ENCODE measurements at places on chromosomes 1 and 21.

GRCh38 chr1:151134396-151134795, 12.0 kb downstream of the SEMA6C start:
- DNase-seq = no peak

DNA sequence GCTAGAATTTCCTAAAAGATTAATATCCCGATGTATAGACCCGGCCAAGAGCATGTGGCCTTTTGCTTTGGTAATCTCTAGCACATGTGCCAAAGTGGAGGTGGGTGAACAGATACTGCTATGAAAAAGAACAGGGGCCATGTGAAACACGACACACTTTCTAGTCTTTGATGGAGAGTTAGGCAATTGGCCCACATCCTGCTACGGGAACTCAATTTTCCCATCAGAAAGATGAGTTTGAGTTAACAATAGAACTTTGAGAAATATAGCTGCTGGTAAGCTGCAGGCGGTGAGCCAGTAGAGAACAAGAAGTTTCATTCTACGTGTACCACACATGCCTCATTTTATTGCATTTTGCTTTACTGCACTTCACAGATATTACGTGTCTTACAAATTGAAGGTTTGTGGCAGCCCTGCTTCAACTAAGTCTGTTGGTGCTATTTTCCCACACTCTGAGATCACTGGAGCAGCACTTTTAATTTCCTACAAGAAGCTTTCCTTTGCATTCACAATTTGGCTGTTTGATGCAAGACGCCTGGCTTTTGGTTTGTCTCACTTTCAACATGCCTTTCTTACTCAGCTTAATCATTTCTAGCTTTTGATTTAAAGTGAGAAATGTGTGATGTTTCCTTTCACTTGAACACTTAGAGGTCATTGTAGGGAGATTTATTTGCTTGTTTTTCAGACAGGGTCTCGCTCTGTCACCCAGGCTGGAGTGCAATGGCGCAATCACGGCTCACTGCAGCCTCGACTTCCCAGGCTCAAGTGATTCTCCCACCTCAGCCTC, 46.3 kb downstream of the HTR6 start:
- DNase-seq = no peak

DNA sequence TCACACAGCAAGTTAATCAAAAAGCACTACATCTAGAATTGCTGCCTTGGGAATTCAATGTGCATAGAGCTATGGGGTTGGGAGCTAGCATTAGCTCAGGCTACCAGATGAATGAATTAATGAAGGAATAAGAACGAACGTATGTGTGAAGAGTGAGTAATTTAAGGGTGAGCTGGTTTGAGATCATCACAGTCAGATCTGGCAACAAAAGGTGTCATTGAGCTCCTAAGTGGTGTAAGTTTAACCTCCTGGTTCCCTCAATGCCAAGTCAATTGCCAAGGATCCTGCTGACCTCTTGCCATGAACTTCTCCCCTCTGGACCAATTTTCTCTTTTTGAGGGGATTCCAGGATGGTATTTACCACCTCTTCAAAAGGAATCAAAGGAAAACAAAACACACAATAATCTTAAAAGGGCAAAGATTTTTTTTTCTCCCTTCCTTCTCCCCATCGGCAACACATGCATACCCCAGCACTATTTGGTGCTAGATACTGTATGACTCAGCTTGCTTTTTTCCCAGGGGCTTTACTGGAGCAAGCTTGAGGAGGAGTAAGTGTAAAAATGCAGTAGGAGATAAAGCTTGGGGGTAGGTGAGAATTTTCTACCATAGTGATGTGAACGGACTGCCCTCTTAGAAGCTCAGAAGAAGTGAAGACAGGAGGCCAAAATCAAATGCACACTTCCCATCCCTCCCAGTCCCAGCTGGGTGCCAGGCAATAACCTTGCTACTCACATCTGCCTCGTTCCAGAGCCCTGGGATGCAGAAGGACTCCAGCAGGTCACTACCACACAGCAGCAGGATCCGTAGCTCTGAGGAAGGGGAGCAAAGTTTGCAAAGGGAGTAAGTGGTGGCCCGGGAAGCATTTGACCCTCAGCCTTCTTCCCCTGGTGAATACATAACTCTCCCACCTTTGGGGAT, 92.0 kb downstream of the LAMC2 start:
- DNase-seq = no peak

- DNase-seq = no peak
Observed at GRCh38 chr21:38459490-38459889, 38.8 kb downstream of the ERG start.

- no peak for DNase-seq
Observed at GRCh38 chr1:172934417-172934762, 116.4 kb downstream of the TNFSF18 start.

DNA sequence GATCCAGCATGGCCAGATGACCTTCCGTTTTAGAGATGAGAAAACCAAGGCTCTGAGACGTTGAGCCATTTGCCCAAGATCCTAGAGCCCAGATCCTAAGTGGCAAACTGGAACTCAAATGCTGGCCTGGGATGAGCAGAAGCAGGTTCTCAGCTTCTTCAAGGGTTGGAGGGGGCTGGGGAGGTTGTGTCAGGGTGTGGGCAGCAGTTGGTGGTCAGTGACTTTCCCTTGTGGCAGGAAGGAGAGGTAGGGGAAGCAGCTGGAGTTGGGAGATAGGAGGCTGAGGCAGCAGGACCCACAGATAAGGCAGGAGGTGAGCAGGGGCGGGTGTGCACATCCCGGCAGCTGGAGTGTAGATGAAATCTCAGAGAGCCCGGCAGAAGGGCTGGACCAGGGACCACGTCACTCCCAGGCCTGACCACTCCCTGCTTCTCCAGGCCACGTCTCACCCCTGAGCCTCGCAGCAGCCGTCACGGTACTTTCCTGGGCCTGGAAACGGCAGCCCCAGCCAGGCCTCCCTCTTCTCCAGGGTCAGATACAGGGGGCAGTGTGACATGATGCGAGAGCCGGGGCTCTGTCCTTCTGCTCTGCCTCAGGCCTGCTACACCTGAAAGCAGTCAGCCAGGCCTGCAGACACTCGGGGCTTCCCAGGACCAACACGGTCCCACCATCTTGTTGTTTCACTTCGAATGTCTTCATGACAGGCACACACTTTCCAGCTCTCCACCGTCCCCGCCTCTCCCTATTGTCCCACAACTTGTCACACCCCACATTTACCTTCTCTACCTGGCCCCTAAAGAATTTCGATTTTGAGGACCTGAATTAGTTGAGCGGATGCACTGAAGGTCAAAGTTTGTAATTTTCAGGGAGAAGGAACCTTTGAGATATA, 11.5 kb upstream of the LAPTM5 start:
- DNase-seq = no peak

- no peak for DNase-seq
Observed at GRCh38 chr1:117655220-117655577, 49.4 kb downstream of the TENT5C start.

GRCh38 chr1:33682371-33682770, 181.5 kb upstream of the HMGB4 start:
- DNase-seq = no peak

DNA sequence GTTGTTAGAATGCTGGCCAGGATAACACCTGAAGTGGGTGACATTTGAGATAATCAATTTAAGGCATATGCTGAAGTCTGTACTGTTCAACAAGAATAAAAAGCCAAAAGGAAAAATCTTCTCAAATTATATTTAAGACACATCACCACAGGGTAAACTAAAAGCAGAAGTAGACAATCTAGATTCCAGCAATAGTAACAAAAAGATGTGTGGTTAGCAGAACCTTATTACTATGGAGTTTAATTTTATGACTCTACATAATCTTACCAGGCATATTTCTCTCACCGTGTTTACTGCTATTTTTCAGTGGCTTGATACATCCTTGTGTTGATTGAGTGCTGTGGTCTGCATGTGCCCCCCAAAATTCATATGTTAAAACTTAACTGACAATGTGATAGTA, 300.4 kb upstream of the ZP4 start:
- DNase-seq = no peak

DNA sequence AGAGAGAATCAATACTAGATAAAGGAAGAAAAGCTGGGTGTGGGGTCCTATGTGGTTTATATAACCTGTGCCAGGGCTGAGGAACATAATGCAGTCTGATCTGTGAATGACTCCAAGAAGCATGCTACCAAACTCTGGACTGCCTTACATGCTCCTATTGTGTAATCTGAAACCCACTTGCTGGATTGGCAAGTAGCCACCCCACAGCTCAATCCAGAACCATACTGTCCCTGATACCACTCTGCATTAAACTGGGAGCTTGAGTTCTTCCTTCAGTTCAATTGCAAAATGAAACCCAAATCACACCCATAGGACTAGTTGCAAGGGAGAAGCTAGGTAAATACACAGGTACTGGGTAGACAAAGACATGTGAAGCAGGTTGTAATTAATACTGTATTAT, 115.4 kb upstream of the NEGR1 start:
- DNase-seq = no peak

DNA sequence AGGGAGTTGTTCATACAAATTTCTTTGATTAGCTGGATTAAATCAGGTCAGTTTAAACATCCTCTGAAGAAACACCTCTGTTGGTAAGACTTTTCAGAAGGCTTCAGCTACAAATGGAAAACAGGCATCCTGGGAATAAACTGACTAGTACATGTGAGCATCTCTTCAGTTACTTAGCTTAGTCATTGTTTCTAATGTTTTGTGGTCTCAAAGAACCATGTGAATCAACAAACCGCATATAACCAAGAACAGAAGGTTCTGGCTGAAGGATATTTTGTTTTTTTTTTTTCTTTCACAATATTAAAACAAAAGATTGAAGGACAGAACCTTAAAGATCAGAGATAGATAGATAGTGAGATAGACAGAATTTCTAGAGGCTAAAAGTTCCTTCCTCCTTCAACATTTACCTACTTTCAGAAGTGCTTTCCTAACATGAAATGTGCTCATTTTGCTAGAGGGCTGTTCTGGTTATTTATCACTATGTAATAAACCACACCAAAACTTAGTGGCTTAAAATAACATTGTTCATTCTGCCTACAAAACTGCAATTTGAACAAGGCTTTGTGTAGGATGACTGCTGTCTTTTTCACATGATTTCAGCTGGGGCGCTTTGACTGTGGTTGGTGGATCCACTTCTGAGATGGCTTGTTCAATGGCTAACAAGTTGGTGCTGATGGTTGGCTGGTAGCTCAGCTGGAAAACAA, 119.8 kb upstream of the PTGFR start:
- DNase-seq = no peak

DNA sequence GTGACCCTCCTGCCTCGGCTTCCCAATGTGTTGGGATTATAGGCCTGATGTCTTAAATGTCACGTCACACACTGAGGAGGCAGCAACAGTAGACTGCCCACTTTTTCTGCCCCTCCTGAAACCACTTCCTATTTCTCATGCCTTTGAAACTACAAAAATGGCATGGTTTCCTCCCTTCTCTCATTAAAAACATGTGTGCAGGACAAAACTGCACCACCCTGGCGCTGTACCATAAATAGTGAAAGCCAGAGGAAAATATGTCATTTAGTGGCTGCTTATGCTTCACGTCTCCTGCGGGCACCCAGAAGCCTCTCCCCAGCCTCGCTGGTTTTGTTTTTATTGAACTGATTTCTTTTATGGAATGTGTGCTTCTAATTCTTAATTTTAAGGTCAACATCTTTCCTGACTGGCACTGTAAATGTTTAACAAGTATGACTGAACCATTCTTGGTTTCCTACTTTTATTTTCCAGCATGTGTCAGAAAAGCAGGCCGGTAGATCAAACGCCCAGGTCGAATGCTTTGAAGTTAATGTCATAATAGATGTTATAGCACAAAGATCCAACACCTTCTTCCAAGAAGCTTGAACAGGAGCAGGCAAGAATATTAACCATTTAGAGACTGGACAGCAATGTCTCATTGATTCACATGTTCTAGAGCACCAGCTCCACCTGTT, 59.6 kb upstream of the C1orf87 start:
- no peak for DNase-seq

DNA sequence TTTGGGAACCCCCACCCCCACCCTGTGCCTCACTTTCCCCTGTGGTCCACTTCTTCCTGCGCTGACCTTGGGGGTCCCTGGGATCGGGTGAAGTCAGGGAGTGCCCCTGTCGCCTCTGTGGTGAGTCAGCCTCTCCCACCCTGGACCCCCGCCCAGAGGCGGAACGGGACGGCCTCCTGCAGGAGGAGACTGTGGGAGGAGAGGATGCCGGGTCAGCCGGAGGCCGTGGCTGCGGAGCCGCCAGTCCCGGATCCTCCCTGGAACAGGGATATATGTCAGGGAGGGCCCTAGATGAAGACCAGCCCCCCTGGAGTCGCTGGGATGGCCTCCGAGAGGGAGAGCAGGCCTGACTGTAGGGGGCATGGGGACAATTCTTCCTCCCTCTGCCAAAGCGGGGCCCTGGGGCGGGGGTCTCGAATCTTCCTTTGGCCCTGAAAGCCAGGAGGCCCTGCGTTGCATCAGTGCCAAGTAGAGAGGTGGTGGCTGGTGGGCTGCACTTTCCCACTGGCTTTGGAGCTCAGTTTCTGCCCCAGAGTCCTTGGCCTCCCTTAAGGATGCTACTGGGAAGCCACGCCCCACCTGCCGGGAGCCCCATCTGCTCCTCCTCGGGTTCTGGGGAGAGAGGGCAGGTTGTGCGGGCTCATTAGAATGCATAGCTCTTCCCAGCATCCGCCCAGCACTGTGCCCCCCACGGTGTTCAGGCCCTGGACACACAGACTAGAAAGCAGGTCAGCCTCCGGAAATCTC, 930 bp downstream of the ARHGEF10L start:
- no peak for DNase-seq

- no peak for DNase-seq
Observed at GRCh38 chr21:45870851-45871615, 110.5 kb upstream of the COL6A1 start.

- no peak for DNase-seq
Observed at GRCh38 chr1:109802901-109803561, 39.3 kb upstream of the EPS8L3 start.

DNA sequence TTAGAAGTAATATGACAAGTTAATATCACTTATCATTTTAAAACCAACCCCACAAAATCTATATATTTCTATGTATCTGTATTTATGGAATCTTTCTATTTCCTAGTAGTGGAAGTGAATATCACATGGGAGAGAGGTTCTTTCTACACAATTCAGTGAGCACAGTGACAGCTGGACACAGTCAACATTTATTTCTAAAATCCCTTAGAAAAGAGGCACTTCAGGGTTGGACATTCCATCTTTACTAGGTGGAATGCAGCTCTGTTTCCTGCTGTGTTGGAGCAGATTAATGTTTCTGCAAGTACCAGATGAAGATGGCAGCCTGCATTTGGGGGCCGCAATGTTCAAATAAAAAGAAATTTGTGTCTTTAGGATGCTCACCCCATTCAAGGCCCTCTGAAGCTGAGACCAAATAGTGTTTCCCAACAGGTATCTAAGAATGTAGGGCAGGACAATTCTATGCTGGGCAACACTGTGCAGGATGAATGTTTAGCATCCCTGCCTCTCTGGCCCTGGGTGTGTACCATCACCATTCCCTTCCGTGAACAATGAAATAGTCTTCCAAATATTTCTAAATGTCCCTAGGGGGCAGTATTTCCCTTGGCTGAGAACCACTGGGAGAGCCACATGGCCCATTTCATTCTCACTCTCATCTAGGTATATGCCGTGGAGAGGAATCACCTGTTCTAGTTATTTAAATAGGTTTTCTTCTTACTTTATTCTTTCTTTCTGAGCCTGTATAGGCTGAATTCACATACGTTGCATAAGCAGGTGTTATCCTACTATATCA, 394.8 kb downstream of the PRDM2 start:
- DNase-seq = no peak

GRCh38 chr1:21633992-21634805, 35.0 kb downstream of the RAP1GAP start:
- no peak for DNase-seq

- DNase-seq = no peak
Observed at GRCh38 chr1:235495551-235495950, 8.7 kb downstream of the B3GALNT2 start.
